NCI-H524 treated with DMSO at 0.1 percent for 48 hours (cell line): ENCODE measurements at places on chromosomes 4 and X.

DNA sequence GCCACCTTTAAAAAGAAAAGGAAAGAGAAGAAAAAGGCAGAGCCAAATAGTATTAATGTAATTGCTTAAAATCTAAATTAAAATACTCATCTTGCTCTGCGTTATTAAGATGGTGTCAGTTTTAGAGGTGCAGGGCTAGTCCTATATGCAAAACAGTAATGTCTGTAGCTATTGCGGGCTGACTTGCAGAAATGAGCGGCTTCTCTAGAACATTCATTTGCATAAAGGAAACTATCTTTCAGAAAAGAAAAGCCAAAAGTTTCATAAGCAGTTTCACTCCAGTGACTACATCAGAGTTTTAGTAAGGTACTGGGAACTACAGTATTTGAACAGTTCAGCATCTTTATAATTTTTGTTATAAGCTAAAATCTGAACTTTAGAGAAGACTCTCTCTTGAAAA is 6.0 kb downstream of the SMAD1 start:
- no peak for DNase-seq

GRCh38 chr4:19293781-19294180 is 957.9 kb upstream of the SLIT2 start:
- no peak for DNase-seq

- no peak for DNase-seq
These were observed 56.3 kb upstream of the ATP6AP2 start for GRCh38 chrX:40524423-40524822.

- no peak for DNase-seq
These were observed 129.2 kb downstream of the NR3C2 start for GRCh38 chr4:148312956-148313490.

GRCh38 chrX:20593836-20594235 is 327.1 kb upstream of the RPS6KA3 start:
- no peak for DNase-seq

- no peak for DNase-seq
These were observed 483.0 kb upstream of the NDST4 start for GRCh38 chr4:115596265-115597001.

DNA sequence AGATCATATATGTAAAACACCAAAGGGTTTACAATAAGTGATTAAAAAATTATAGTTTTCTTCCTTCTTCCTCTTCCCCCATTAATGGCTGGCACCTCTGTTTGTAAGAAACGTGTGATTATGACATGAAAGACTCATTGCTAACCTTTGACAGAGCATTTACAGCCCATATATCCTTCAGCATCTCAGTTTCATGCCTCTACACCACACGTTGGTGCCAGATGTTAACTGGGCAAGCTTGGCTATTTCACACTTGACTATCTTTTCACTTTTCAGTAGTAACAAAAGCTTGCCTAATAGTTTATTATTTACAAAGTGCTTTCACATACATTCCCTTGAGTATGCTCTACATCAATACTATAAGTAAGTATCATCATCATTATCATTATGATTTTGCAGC is 65.3 kb upstream of the C1QTNF7 start:
- DNase-seq = no peak

DNA sequence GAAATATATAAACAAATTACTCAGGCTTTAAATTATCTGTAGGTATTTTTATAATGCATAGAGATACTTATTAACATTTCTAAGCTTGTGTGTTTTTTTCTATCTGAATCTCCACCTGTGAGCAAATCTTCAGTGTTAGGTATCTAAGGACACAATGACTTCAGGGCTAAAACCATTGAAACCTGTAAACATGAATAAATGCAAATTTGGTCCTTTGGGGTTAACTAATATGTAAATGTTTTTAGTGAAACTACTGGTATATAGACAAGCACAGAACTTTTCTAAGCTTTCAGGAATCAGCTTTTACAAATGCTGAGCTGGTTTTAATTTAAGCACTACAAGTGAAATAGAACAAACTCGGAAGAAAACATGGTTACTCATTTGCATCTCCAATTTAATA is 147.9 kb downstream of the FBXO8 start:
- no peak for DNase-seq

GRCh38 chr4:131091896-131092295 is 1995.9 kb downstream of the C4orf33 start:
- no peak for DNase-seq

GRCh38 chr4:113300471-113300928 is 251.0 kb downstream of the ANK2 start:
- no peak for DNase-seq

- peak; percentile 42 for DNase-seq
These were observed 7.7 kb downstream of the CCNQ start for GRCh38 chrX:153590961-153591956.

GRCh38 chrX:12994321-12994720 is 19.4 kb downstream of the TMSB4X start:
- no peak for DNase-seq

- no peak for DNase-seq
These were observed 22.5 kb downstream of the SLC39A8 start for GRCh38 chr4:102322736-102323135.

DNA sequence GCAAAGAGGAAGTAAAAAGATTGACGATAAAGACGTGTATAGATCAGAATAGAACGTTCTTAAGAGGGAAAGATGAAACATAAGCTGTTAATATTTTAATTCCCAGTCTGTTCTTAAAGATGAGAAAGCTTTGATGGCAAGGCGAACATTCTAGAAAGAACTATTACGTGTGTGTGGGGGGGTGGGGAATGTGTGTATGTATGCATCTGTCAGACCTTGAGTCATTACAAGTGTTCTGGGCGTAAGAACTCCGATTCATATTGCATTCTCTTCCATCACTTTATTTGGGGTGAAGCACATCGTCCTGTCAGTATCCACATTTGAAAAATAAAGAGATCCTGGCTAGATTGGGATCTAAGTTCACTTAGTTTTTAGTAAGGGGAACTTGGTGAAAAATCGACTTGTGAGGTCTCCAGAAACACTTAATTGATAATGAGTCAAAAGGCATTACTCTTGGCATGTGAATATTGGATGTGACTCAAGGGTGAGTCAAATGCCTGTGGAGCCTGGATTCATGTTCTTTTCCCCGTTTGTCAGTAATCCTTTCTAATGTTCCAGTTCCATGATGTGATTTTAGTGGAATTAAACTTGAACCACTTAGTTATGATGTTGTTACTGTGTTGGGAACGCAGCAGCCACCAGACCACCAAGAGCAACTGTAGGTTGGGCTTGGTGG is 3.1 kb downstream of the SMS start:
- no peak for DNase-seq

GRCh38 chr4:172674811-172675210 is 493.8 kb upstream of the GALNT7 start:
- no peak for DNase-seq

DNA sequence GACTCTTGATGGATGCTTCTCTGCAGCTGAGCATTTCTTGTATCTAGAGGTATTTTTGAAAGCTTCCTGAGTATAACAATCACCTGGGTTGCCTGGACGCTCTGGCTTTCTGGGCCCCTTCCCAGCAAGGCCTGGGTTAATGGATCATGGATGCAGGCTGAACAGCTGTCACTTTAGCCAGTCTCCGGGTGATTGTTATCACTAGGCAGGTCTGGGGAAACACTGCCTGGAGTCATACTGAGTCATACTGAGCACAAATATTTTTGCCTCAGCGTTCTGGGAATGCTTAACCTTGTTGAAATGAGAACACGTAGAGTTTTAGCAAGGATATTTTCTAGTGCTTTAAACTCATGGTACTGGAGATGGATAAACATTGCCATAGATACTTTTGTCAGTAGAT is 102.6 kb downstream of the PHEX start:
- no peak for DNase-seq

- DNase-seq = no peak
These were observed 582.7 kb upstream of the AADAT start for GRCh38 chr4:170672381-170672965.

DNA sequence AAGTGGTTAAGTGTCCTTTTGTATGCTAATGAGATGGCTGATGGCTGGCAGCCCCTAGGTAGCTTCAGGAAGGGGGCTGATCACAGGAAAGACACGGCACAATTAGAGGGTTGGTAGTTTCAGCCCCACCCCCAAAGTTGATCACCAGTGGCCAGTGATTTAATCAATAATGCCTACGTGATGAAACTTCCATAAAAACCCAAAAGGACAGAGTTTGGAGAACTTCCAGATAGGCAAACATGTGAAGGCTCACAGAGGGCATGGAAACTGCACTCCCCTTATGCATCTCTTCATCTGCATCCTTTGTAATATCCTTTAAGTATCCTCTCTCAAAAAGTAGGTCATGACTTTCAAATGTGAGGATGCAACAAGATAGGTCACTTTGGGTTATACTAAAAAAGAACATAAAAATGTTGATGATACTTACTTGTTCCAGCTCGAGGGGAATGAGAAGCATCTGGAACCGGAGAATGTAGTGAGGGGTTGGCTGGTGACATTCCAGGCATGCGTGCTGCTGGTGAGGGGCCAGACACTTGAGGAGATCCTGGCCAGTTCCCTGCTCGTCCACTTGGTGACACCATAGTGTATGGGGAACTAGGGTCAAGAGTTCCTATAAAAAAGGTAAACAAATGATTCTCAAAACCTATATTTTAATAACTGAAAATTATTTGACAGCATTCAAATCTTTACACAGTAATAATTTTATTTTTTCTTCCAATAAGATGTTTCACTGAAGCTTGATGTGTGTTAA is 16.7 kb upstream of the CXorf38 start:
- no peak for DNase-seq

DNA sequence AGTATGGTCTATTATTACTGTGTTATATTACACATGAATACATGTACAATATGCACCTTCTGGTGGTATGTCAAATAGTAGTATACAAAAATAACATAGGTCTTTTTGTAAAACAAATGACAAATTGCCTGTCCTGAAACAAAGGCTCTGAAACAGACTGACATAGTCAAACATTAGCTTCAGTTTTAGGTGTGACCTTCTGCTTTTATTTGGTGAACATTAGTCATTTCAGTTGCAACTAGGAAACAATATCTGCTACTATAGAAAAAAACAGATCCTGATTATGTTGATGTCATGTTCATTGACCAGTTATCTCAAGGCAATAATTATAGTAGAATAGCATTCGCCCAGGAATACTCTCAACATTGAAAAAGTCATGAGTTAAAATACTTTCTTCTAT is 123.0 kb downstream of the CHRNA9 start:
- DNase-seq = no peak

DNA sequence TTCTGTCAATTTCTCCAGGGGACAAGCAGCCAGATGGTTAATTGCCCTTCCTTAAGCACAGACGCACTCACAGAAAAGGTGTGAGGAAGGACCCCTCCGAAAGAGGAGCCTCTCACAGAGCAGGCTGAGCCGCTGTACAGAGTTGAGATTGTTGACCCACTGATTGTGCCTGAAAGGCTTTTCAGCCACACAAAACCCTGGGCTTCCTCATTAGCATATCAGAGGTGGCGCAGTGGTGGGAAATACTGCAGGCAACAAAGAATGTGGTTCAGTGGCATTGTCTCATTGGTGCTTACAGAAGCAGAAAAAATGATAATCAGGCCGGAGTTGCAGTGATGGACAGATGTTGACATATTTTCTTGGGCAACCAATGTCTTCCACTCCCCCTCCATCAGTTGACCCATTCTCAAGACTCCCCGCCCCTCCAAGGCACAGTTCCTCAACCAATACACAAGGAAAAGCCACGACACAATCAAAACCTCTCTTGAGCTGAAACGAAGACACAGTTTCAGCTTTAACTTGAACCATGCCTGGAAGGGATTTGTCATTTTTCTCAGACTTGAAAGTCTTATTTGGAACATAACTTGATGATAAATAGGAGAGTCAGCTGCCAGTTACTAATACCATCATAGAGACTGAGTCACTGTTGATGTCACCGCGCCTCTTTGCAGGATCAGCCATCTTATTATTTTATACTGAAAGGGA is 53.1 kb downstream of the ATXN3L start:
- DNase-seq = peak; percentile 46

DNA sequence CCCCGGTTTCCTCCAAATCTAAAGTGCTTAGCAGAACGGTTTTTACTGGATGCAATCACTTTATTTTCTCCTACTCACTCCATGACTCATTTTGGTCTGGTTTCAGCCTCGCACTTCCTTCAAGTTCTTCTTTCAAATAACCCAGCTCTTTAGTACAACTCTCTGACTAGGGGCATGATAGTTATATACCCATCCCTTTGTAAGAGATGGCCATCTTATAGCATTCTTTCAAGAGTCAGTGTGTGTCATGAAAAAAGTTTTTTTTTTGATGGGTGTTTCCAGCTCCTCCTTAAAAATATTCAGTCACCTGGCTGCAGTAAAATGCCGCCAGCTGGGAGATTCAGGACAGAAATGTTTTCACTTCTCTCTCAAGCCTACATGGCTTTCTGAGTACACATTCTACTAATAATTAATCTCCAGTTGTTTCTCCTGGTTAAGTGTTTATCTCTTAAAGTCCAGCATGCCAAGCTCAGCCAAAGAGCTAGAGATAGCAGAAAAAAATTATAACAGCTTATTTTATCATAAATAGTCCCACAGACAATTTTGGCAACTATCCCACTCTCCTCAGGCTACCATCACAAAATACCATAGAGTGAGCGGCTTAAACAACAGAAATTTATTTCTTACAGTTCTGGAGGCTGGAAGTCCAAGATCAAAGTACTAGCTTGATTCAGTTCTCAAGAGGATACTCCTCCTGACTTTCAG is 139.3 kb downstream of the GASK1B start:
- no peak for DNase-seq

DNA sequence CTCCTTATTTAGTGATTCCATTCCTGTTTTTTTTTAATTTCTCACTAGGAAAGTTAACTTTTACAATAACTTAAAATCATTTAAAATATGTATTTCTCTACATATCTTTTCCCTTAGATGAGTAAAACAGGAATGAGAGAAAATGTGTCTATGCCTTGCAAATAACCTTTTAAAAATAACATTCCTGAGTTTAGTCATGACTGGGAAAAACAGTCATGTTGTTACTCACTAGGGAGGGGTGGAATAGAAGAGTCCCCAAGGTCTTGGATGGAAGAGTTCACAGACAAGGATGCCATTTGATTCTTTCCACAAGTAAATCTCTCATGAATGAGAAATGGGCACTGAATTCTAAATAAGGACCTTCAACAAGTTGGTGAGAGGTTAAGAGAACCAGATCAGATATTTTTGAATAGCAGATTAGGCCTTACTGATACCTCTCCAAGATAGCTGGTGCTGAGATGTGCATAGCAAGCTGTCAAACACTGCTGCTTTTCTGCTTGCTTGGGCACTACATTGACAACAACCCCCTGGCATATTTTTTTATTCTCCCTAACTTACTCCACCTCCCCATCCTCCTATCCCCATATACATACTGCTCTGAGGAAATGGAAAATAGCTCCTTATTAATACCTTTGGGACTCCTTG is 25.1 kb downstream of the UGDH start:
- no peak for DNase-seq

DNA sequence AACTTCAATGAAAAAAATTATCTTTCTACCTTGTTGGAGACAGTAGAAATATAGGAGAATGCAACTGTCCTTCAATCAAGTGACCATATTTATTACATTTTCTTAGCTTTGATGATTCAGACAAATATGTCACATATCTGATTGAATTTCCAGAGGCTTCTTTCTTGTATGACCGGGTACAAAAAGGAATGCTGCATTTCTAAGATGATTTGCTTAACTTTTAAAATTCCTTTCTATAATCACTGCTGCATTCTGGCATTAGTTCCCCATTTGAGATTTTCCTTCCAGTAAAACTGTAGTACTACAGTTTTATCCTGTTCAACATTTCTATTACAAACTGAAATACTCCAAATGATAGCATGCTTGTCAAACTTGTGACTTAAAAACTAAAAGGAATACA is 5.2 kb downstream of the MFSD8 start:
- DNase-seq = no peak
